GM13976 (cell line): ENCODE measurements at places on chromosomes 12 and 14.
A peak's percentile ranks its signal among the peaks of the same experiment; 100 is the strongest.

DNA sequence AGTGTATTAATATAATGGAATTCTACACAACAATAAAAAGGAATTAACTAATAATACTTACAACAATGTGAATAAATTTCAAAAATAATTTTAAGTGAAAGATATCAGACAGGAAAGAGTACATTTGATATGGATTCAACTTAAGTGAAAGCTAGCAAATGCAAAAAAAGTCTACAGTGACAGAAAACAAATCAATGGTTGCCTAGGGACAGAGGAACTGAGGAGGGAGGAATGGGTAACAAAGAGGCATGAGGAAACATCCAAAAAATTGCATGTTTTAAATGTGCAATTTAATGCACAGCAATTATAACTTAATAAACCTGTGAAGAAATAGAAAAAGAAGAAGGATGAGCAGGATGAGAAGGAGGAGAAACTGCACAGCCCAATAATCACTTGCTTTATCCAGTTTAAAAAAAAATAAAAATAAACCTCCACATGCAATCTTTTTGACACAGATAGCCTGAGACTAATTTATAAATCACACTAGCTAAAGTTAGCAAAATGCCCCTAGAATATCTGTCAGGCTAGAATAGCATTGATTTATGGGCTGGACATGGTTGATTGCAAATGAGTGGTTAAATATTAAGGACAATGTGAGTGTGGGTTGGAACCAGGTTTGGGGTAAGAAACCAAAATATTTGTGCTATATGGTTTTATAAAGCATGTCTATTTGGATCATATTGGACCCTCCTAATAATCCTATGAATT is 1089.1 kb downstream of the TRHDE start:
- DNase-seq = no peak

GRCh38 chr14:93591506-93591905 is 160.8 kb downstream of the UNC79 start:
- no peak for DNase-seq

- no peak for DNase-seq
These were observed 1.3 kb upstream of the KRT79 start for GRCh38 chr12:52835271-52836041.

DNA sequence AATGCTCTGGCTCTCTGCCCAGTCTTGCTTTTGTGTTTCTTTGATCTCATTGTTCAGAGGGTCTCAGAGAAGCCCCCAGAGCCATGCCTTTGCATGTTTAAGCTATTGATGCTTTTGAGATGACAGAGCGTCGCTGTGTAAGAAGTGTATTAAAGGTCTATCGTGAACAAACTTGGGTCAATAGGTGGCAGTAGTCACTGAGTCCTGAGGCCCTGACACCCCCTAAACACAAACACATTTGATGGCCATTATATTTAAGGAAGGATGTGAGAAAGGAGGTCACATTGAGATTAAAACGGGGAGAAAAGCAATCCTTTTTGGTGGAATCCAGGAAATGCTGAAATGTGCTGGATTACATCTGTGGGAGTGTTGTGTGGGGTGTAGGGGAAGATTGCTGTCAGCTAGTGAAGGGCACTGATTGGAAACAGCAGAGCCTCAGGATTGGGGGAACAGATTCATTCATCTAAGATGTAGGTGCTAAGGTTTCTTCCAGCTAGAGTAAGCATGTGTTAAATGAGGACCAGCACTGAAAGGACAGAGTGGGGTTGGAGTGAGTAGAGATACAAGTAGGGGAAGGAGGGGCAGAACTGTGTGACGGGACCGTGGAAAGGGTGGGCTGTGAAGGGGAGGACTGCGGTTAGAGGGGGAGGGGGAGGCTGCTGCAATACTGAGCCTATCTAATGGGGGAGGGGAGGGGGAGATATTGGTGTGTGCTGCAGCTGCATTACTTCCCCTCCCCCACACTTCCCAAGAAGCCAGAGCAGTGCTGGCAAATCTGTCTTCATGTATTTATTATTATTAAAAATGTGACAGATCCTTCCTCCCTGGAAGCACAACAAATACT is 12.7 kb downstream of the NGDN start:
- DNase-seq = no peak

GRCh38 chr12:111758120-111758561 is 8.6 kb upstream of the ALDH2 start:
- no peak for DNase-seq

GRCh38 chr12:33653362-33653761 is 213.7 kb upstream of the SYT10 start:
- no peak for DNase-seq

DNA sequence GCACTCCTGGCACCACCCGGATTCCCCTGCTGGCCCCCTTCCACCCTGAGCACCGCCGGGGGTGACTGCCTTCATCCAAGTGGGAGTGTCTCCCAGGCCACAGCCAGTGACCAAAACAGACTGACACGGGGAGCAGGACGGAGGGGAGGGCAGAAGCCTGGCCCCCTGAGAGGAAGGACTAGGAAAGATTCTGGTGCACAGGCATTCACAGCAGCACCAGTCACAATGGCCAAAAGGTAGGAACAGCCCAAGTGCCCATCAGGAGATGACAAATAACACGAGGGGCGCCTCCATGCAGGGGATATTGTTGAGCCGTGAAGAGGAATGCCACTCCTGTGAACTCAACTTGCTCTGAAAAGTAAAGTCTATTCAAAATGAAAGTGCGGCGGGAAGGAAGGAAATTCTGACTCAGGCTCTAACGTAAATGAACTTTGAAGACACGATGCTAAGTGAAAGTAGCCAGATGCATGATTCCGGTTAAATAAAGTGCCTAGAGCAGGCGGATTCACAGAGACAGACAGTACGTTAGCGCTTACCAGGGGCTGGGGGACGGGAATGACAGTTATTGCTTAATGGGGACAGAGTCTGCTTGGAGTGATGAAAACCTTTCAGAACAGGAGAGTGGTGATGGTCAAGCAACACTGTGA is 146.1 kb upstream of the NCOR2 start:
- DNase-seq = peak; percentile 79

GRCh38 chr14:51938137-51938536 is 51.2 kb upstream of the RTRAF start:
- no peak for DNase-seq

DNA sequence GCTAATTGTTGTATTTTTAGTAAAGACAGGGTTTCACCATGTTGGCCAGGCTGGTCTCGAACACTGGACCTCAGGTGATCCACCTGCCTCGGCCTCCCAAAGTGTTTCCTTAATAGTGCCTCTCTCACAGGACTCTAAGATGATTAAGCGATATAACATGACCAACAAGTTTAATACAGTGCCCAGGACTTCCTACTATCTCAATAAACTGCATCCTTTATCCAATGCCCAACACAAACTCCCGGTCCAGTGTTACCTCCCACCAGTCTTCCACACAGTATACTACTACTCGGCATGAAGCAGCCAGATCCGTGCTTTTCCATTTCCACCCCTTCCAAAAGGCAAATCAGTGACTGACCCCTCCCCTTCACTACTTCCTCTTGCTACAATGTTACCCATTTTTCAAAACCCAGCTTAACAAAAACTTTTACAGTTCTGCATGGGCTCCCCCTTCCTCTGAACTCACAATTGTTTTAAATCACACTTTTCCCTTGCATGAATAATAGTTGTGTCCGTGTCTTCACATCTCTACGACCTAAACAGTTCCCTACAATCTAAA is 900 bp downstream of the NOP2 start:
- DNase-seq = no peak

DNA sequence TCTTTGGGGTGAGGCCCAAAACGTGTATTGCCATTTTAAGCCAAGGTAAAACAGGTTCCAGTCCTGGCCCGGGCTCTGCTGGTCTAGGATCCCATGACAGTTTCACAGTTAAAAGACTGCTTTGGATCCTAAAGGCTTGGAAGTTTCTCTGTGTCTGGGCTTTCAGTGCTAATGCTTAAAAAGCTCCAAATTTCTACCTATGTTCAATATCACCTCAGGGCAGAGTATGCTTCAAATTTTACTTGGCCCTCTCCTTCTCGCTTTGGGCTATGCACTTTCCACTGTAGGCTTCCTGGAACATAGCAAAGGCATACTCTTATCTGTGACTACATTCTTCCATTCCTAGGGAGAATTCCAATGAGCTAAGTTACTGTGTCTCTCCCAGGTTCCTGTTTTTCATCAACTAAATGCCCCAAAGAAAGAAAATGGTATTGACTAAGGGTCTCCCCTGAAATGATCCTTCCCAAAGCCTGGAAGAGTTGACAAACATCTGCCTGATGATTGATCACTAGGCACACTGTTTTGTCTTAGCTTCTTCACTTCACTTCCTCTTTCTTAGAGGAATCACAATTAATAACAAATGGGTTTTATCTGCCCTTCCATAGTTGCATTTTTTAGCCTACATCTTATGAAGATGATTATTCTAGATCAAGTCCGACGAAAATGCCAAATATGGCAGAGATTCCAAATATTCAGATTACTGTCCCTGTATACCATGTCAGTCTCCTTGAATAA is 79.4 kb downstream of the TMTC2 start:
- DNase-seq = no peak

- peak; percentile 79 for DNase-seq
These were observed 1079.4 kb downstream of the TMEM121 start for GRCh38 chr14:106605548-106606448.
